Stimulated activated CD8-positive, alpha-beta memory T cell treated with anti-CD3 and anti-CD28 coated beads, Interleukin-7, amount 100 ng/mL, for 1 hour (primary cell): ENCODE measurements at places on chromosomes 6 and 20.

- DNase-seq, result no peak
Measured at GRCh38 chr20:24703284-24703610, 233.8 kb downstream of the SYNDIG1 start.

GRCh38 chr6:169235286-169235685, 18.4 kb downstream of the THBS2 start:
- no peak for DNase-seq

GRCh38 chr6:10411971-10412460, 2.9 kb downstream of the TFAP2A start:
- DNase-seq, result no peak

- DNase-seq, result no peak
Measured at GRCh38 chr20:54044156-54044555, 26.2 kb downstream of the BCAS1 start.

GRCh38 chr20:50056951-50057713, 55.8 kb downstream of the UBE2V1 start:
- no peak for DNase-seq

- no peak for DNase-seq
Measured at GRCh38 chr20:58438970-58439808, 50.2 kb downstream of the VAPB start.

GRCh38 chr6:121760745-121761144, 325.3 kb downstream of the GJA1 start:
- DNase-seq, result no peak

- no peak for DNase-seq
Measured at GRCh38 chr6:16756660-16757255, 4.5 kb downstream of the ATXN1 start.

GRCh38 chr6:43759136-43759906, 10.7 kb upstream of the VEGFA start:
- DNase-seq, result no peak

- no peak for DNase-seq
Measured at GRCh38 chr20:64222851-64223525, 32.6 kb upstream of the PCMTD2 start.

DNA sequence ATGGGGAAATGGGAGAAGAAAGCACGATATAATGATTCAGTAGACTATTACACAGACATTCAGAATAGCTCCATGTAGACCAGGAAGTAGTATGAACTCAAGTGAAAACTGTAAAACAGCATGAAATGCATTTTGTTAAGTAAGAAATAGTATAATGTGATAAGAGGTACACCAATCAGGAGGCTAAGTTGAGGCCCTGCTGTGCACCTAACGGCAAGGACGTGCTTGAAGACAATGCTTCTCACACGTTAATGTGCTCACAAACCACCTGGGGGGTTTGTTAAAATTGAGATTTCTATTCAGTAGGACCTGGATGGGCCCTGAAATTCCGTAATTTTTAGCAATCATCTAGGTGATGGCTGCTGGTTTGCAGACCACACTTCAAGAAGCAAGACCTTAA, 178.9 kb upstream of the SULF2 start:
- DNase-seq, result no peak

GRCh38 chr20:57283860-57284259, 17.4 kb upstream of the BMP7 start:
- no peak for DNase-seq

- DNase-seq, result no peak
Measured at GRCh38 chr20:16537025-16537665, 36.1 kb downstream of the KIF16B start.

DNA sequence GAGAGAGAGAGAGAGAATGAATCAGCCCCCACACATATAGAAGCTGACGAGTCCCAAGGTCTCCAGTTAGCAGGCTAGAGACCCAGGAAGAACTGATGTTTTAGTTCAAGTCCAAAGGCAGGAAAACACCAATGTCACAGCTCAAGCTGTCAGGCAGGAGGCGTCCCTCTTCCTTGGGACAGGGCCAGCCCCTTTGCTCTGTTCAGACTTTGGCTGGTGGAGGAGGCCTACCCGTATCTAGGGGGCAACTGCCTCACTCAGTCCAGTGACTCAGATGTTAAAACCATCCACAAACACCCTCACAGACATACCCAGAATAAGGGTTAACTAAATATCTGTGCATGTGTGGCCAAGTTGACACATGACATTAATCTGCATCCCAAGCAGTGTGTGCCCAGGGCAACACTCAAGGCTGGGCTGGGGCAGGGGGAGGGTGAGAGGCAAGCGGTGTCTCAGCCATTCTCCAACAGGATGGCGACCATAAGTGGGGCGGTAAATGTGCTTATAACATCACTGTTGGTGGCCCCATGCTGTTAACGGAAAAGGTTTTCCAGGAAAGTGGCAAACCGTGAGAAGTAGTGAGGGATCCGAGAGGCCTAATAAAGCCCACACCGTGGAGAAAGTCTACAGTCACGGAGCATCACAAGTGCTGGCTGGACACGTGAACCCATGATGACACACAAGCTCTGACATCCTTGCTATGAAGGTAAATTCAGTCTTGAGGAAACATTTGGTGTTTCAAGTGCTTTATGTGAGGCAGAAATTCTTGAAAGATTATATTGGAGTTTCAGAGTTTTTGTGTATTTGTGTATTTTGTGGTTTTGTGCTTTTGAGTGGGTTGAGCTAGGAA, 28.1 kb downstream of the RAMACL start:
- DNase-seq, result no peak

DNA sequence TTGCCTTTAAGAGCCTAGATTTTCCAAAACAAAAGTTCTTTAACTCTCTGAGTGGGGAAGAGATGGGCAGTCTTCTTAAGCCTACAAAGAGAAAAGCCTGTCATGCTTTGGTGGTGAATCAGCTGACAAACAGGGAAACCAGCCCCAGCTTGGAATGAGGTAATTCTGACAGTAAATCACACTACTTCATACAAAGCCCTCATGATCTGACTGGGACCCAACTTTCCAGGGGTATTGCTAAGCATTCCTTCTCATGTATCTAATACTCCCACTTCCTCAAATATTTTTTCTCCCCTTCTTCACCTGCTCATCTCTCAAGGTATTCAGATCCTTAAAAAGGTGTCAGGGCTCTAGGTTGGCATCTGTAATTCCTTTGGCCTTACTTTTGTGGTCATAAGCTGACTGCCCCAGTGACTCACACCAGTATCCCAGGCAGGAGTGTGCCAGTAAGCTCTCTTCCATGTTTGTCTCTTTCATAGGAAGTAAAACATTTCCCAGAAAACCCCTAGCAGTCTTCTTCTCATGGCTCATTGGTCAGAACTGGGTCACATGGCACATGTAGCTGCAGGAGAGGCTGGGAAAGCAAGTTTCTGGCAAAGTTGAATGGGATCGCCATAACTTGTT, 15.0 kb upstream of the TBC1D22B start:
- DNase-seq, result no peak

DNA sequence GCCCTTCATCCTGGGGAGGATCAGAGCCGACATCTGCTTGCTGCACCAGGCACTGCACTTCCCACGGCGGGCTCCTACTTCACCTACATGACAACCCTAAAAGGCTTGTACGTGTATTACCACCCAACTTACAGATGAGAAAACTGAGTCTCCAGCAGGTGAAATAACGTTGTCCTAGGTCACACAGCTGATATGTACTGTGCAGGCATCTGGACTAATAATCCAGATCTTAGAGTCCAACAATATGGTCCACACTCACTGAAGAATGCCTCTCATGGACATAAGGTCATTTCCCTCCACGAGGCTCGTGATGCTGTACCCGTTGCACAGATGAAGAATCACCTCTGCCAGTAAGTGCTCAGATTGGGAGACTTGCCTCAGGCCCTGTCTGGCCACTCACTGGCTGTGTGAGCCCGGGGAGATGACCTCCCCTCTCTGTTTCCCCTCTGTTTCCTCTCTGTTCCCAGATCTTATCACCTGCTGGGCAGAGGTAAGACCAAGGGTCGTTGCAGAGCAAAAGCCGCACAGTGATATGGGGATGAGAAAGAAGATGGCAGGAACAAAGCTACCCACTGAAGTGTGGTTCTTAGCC, 32.1 kb downstream of the TGM2 start:
- DNase-seq, result no peak

- no peak for DNase-seq
Measured at GRCh38 chr20:10853731-10854130, 179.9 kb upstream of the JAG1 start.

- no peak for DNase-seq
Measured at GRCh38 chr20:43911066-43911465, 3.6 kb upstream of the TOX2 start.

DNA sequence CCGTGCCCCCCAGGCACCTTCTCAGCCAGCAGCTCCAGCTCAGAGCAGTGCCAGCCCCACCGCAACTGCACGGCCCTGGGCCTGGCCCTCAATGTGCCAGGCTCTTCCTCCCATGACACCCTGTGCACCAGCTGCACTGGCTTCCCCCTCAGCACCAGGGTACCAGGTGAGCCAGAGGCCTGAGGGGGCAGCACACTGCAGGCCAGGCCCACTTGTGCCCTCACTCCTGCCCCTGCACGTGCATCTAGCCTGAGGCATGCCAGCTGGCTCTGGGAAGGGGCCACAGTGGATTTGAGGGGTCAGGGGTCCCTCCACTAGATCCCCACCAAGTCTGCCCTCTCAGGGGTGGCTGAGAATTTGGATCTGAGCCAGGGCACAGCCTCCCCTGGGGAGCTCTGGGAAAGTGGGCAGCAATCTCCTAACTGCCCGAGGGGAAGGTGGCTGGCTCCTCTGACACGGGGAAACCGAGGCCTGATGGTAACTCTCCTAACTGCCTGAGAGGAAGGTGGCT, 960 bp downstream of the TNFRSF6B start:
- no peak for DNase-seq

GRCh38 chr6:13712599-13712898, 914 bp upstream of the RANBP9 start:
- no peak for DNase-seq

DNA sequence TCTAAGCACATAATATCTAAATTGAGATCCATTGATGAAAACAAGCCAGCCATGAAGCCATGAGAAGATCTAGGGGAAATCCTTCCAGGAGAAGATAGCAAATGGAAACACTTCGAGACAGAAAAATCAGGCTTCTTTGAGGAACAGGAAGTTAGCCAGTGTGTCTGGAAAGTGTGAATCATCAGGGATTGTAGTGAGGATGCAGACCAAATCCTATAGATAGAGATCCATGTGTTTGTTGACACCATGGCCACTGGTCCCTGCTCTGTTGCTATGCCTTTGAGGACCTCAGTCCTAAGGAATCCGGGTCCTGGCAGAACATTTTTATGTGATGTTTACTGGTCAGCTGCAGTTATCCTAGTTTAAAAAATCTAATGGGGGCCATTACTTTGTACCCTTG, 6.6 kb upstream of the ELOVL2 start:
- DNase-seq, result no peak

GRCh38 chr20:56630506-56631317, 1.6 kb downstream of the TFAP2C start:
- DNase-seq, result no peak

DNA sequence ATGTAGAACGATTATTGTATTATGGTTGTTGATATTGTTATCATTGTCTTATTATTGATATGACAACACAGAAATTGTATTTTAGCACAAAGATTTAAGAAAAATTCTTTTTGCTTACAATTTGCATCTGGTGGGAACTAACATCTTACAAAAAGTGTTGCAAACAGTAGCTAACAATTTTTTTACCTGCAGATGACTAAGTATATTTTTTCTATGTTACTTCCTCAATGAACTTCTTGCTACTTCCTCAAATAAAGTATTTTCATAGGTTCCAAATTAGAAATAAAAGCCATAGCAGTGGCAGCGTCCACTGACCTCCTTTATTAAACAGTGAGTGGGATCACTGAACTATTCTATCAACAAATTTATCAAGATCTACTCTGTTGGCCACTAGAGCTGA, 847.0 kb downstream of the PHF3 start:
- DNase-seq, result no peak

DNA sequence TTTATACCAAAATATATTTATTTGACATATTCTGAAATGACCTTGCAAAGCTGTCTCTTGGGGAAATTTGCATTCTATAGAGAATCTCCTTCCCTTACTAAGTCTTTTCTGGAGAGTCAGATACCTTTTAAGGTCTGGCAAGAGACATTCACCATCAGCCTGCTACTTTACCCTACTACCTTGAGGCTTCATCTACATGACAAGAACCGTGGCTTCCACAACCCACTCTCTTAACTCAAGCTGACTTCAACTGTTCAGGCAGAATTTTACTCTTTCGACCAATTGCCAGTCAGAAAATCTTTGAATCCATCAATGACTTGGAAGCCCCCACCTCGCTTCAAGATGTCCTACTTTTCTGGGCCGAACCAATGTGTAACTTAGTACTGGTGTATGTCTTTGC, 314.2 kb downstream of the LAMA2 start:
- DNase-seq, result no peak

DNA sequence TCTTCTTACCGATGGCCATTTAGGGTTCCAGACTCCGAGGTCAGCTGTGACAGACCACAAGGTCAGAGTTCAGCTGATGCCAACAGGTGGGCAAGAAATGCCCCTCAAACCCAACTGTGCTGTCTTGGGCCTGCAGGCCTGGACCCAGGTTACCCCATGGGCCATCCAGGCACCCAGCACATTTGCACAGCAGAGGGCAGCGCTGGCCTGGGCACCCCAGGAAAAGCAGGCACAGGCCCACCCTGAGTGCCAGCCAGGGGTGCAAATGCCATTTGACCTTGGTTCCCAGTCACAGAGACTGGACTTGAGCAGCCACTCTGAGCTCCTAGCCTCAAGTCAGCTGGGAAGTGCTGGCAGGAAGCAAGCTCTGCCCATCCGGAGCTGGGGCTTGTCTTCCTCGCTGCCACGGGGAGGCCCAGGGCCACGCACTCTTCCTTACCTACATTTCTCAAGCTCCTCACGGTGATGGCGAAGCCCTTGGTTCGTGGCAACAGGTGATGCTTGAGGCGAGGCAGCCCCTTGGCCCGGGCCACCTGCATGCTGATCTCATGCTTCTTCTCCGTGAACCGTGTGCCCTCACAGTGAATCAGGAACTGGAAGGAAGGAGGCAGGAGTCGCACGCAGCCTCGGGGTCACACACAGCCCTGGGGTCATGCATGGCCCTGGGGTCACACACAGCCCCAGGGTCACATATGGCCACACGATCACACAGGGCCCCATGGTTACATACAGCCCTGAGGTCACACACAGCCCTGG, 120.8 kb downstream of the AGPAT4 start:
- no peak for DNase-seq

- DNase-seq, result no peak
Measured at GRCh38 chr6:88376197-88376596, 210.1 kb upstream of the CNR1 start.

DNA sequence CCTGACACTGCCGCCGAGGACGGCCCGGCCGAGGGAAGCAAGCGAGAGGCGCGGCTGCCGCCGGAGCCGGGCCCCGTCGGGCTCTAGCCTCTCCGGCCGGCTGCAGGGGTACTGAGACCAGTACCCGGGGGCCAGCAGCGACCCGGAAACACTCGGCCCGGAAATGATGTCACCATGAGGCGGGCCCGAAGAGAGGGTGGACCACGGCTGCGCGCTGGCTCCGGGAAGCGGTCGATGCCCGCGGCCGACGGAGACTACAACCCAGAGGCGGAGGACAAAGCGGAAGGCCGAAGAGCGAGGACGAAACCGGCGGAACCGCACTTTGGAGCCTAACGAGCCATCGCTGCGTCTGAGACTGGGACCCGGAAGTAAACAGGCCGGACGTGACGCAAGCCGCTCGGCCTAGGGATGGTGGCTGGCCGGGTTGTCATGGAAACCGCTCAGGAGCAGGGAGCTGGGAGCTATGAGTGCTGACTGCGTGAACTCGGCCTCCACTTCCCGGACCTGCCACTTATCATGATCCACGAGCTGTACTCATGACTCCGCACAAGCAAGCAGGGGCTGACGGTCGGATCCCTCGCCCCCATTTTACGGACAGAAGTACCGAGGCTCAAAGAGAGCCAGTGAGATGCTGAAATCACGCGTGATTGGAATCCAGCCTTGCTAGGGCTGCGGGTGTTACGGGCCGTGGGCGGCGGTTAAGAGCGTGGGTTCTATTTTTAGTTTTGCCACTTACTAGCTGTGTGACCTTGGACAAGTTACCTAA, at the start of gene SPATA2:
Gene SPATA2, minus strand, starts transcription at position 150 of the 766 bp plus-strand sequence. CDS start 7,039 bp downstream, outside the sequence.
- peak; percentile 79 for DNase-seq
